Kidney glomerular epithelial cell (primary cell): ENCODE measurements at places on chromosomes 6 and 20.

GRCh38 chr20:43843096-43843964, 71.3 kb upstream of the TOX2 start:
- DNase-seq: peak; percentile 38

GRCh38 chr20:24582373-24583168, 113.1 kb downstream of the SYNDIG1 start:
- DNase-seq: no peak

DNA sequence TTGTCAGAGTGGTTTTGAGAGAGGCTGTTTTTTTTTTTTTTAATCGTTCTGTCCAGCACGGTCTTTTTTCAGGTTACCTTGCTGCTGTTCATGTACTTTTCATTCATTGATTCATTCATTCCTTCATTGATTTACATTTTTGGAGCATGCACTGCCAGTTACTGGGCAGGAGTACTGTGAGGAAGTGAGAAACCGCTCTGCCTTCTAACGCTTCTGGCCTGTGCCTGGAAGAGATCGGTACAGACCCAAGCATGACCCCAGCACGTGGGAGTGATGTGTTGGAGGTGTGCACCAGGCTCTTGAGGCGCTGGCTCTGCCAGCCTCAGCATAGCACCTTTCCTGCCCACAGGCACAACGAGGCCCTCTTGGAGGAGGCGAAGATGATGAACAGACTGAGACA, 9.1 kb downstream of the RIPK1 start:
- no peak for DNase-seq

GRCh38 chr6:31467151-31467550, 30.8 kb upstream of the MICB start:
- DNase-seq: no peak

GRCh38 chr6:12032783-12033573, 20.9 kb downstream of the HIVEP1 start:
- no peak for DNase-seq

- DNase-seq: no peak
These were observed 27.5 kb downstream of the TFAP2C start for GRCh38 chr20:56656632-56657031.

- DNase-seq: no peak
These were observed 26.6 kb downstream of the PREX1 start for GRCh38 chr20:48801197-48801596.

DNA sequence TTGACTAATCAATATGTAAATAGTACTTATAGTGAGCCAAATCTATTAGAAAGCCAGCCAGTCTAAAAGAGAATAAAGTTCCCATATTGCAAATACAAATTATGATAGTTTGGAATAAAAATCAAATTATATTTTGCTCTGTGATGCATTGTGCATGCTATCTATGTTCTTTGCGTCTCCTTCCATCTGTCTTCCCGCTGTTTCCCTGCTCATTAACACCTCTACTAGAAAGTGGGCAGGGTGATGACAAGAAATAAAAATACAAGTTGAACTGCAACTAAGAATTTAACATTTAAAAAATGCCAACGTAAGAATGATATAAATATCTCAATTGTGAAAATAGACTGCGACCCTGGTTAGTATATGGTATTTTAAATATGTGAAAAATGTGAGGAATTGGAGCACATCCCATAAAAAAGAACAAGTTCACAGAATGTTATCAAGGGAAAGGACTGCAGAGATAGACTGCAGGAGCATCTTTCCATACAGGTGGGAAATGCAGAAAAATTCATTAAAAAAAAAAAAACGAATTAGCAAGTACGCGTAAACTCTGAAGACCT, 157.6 kb upstream of the PDE7B start:
- DNase-seq: no peak

DNA sequence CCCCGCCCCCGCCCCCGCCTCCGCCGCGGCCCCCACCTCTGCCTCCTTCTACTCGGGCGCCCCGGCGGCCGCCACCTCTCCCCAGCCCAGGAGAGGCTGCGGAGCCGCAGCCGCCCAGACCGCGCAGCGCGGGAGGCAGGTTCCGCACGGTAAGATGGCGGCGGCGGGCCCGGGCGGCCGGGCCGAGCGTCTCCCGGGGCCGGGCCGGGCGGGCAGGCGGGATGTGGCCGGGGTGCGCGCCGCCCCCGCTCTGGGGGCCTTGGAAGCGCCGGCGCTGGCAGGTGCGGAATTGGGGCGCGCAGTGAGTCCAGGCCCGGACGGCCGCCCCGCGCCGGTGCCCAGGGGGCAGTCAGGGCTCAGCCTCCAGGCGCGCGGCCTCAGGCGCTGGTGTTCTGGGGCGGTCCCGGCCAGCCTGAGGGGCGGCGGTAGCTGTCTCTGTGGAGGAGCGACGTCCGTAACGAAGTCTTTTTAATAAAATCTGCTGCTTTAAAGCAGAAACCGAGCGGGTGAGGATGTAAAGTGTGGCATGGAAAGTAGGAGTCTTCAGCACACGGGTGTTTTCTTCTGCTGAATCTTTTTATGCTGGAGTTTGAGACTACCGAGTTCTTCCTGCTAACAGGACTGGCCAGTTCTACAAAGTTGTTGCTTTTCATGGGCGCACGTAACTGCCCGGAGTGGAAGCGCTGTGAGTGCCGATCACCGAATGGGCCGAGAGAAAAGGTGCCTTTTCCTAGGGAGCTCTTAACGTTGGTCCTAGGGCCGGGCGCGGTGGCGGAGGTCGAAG, at the start of gene GID8:
Gene GID8, plus strand, starts transcription at position 43 of the 784 bp plus-strand sequence. CDS start 3,356 bp downstream, outside the sequence.
- peak; percentile 20 for DNase-seq

DNA sequence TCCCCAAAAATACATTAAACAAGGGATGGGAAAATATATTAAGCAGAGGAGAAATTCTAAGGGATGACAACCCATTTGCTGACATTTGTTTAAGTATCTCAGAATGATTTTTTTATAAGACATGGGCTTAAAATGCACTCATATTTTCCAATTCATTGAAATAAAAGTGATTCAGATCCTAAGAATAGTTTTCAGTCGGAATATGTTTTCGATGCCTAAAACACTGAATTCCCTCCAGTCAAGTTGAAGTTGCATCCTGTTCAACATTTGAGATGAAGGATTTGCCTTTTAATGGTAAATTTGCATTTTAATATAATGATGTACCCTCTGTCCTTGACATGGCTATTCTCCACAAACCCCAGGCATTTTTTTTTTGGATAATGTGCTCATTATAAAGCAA, 79.3 kb downstream of the PTCHD4 start:
- no peak for DNase-seq

DNA sequence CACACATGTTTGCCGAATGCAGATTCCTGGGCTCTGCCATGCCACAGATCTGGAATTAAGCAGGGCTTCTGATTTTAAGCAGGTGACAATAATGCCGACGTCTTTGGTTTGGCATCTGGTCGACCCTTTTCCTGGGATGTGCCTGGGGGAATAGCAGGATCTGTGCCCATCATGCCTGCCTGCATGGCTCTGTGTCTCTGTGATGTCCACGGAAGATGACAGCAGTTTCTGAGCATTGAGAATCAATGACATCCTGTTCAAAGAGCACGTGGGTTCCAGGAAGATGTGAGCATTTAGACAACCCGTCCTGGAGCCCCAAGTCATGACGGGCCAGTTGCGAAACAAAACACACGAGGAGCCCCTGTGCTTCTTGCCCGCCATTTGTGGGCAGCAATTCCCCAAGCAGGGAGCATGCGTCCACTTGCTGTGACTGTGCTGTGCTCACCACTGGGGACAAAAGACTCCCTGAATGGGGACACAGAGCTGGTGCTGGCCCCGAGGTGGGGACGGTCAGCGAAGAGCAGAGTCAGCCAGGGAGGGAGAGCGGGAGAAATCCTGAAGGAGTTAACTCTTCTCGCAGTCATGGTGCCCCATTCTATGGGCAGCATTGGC, 110.1 kb downstream of the ERMARD start:
- DNase-seq: no peak

DNA sequence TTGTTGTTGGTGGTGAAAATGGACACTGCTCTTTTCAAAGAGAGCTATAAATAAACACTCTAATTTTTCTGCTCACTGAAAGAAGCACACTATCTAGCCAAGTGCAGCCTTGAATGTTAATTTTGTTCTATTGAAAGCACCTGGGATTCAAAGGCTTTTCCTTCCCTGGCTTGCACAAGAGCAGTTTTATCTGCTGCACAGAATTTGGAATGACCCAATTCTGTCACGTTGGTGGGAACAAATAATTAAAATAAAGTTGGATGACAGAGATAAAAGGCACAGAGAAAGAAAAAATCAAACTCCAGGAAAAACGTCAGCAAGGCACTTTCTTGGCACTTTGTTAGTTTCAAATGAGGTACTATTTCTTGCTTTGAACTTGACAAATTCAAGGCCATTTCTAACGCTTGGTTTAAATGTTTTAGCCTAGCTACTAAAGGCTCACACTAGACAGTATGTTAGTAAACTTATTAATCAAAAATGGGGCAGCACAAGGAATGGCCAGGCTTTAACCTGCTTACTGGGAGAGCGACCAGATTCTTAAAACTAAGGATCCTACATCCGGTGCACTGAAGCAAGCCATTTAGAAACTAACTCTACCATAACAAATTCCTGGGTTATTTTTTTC, 145.5 kb upstream of the ARG1 start:
- no peak for DNase-seq

- DNase-seq: no peak
These were observed 66.7 kb downstream of the RFPL4B start for GRCh38 chr6:112413780-112414179.

DNA sequence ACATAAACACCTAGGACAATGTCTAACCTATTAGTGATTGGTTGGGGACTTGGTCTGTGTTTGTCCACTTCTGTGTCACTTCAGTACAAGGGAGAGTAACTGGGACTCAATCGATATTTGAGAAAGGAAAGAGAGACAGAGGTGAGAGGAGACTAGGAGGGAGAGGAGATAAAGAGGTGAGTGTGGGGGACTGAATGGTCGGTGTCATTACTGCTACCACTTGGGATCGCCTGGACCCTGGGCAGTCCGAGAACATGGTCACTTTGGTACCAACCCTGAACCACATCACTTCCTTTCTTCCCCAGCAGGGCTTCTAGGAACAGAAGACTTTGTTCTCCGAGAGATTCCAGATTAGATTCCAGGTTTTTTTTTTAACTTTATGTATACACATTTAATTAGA, 63.7 kb downstream of the GPR6 start:
- no peak for DNase-seq

DNA sequence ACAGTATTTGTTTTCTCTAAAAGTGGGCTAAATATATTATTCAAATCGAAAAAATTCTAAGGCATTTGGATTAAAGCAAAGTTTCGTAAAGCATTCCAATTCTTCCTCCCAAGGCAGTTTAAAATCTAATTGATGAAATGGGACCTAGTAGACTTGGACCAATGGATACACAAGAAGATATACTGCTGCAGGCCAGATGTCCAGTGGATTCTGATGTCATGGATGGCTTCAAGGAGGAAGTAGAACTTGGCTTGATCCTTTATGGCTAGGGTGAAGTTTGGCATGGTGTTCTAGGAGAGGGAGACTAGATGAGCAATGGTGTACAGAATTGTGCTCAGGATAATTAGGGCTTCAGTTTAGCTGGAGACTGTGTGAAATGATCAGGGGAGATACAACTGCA, 559.5 kb upstream of the MMS22L start:
- DNase-seq: no peak

- DNase-seq: peak; percentile 55
These were observed 74.5 kb upstream of the ZNF184 start for GRCh38 chr6:27547157-27548075.

- peak; percentile 78 for DNase-seq
These were observed 213.7 kb upstream of the CITED2 start for GRCh38 chr6:139588076-139588639.

DNA sequence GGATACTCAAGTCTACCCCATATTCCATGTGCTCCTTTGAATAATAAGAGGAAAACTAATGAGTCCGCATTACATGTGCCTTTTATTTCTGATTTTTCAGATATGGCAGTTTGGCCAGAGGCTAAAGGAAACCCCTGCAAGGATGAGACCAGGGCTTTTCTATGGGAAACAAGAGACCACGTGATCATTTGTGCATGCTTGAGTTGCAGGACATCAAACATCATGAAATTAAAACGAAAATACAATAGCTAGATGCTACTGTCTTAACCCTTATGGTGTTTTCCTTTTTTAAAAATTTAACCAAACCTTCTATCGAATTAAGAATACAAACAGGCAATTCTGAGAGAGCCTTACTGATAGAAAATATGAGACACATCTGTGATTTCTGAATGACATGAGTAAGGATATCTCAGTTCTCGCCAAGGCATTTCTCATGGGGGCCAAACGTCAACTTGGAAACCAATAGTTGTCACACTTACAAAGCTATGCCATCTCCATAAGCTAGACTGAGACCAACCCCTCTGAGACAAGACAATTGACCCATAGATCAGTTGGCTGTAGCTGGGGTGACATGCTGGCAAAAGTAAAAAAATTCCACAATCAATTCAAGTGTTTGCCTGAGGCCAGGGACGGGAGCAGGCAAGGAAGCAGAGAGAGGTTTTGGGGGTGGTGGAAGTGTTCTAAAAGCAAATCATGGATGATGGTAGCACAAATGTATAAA, 52.8 kb downstream of the RIPOR2 start:
- DNase-seq: no peak

DNA sequence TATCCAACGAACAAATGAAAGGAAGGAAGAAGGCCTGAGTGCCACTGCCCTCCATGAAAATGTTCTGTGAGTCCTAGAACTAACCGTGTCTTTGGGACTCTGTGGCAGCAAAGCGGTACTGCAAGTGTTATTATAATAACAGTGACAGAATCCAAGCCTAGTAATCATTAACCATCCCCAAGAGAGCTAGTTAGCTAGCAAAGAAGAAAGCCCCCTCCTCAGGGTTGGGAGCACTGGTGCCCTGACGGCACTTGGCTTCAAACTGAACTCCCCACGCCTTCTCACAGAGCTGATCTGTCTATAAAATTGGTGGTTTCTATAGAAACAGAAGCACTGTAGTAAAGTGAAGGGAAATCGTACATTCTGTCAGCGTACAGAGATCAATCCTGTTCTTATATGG, 239.8 kb downstream of the PTPRT start:
- DNase-seq: no peak

DNA sequence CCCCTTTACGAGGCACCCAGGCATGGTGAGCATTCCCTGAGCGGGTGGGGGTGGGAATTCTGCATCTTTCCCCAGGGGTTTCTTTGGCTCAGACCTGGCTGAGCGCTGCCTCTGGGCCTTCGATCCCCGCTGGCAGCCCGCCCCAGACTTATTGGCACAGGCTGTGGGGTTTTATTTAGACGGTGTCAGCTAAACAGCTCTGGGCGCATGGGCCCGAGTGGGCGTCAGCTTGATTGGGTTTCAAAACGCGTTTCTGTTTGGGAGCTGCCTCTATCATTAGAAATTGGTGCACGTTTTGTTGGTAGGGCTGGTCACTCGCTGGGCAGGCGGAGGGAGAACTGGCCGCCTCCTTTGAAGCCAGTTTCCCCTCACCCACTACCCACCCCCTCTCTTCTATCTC, 21.0 kb downstream of the PMEPA1 start:
- no peak for DNase-seq
